HS-5 (cell line): ENCODE measurements at places on chromosomes 13 and 19.

DNA sequence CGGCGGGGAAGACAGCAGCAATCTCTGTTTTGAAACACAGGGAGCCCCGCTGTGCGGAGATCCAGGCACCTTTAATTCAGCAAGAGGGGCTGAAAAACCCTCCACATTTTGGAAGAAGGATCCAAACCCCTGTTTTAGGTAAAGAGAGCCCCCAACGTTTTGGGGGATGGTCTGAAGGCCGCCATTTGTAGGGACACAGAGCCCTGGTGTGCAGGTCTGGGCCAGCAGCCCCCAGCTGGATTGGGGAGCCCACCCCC is 3.5 kb upstream of the HOOK2 start:
- no peak for DNase-seq

GRCh38 chr19:37986048-37986750 is 79.2 kb downstream of the SIPA1L3 start:
- DNase-seq = no peak

DNA sequence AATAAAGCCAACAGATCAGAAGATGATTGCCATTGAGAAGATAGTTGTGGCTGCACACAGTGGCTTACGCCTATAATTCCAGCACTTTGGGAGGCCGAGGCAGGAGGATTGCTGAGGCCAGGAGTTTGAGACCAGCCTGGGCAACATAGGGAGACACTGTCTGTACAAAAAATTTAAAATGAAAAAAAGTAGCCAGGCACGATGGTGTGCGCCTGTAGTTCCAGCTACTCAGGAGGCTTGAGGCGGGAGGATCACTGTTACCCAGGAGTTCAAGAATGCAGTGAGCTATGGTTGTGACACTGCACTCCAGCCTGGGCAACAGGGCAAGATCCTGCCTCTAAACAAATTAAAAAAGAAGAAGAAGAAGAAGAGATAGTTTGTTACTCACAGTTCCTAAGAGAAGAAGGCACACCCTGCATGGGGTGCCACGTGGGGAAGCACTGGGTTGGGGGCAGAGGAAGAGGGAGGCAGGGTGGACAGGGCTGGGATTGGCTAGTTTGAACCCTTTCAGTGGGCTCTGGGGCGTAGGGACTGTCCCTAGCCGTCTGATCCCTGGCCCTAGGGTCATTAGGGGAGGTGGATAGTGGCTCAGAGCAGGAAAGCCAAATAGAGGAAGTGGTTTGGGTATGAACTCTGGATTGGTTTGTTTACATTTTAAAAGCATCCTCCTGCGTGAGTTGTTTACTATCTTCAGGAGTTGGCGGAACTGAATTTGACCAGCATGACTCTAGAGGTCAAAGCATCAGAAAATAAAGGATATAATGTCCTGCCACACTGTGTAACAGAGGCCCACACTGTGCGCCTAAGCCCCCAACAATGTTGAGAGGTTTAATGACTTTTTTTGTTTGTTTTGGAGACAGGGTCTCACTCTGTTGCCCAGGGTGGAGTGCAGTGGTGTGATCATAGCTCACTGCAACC is 60.5 kb upstream of the MEDAG start:
- DNase-seq = no peak

- DNase-seq = no peak
These were observed 6.0 kb downstream of the RCN3 start for GRCh38 chr19:49533551-49534488.

DNA sequence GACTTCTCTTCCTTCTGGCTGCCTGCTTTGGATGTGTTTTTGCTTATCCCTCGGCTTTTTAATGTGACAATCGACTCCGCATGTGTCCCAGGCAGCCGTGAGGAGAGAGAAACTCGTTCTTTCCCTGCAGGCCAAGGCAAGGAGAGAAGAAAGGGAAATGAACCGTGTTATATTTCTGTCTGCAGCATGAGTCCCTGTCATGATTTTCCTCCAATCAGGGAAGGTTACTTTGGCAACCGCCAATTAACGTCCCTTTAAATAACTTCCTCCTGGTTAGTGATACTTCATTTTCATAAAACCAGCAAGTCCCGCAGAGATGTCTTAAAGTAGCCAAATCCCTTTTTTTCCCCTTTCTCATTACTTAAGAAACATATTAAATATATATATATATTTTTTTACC is 42.6 kb downstream of the RFC3 start:
- DNase-seq = no peak
